ENCODE measurements at places on chromosomes 7 and 10.

- no peak for DNase-seq
These were observed 43.4 kb upstream of the GHITM start for GRCh38 chr10:84095811-84096497.

DNA sequence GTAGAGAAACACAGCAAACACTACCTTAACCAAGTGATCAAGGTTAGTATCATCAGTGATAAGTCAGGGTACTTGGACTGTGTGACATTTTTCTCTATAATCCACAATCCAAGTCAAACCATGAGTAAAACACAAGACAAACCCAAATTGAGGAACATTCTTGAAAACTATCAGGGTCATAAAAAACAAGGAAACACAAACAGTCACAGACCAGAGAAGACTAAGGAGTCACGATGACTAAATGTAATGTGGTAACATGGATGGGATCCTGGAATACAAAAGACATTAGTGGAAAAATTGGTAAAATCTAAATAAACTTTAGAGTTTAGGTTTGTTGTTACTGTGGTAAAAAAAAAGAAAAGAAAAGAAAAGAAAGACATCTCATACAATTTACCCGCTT, 103.8 kb downstream of the ARMH3 start:
- DNase-seq, result no peak

DNA sequence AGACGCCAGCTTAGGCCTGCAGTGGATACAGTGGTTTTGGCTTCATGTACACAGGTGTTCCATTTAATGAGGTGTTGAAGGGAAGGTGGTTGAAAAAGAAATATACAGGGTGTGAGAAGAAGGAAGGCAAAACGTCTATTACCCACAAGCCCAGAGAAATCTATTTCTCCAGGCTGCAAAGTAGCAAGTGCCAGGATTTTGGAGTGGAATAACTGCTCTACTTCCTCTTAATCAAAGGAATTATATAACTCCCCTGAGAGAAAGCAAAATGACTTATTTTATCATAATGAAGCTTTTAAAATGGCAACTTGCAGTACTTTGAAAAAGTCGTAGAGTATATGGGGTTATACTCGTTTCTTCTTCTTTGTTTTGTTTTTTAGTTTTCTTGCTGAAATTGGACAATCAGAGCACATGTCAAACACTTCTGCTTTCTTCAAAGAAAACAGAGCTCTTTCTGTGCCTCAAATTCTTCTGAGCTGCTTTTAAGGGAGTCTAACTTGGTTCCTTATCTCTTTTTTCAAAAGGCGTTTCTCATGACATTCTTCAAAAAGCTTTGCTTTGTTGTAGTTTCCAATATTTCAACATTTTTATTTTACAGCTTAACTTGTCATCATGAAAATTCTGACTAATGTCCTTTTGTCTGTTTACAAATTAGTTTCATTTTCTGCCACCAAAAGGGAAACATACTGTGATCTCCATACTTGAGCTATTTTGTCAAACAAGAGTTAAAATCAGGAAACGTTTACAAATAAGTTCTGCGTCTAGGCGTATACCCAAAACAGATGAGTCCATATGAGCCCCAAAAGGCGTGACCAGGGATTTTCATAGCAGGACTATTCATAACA, 289.7 kb downstream of the FRMD4A start:
- DNase-seq, result no peak

DNA sequence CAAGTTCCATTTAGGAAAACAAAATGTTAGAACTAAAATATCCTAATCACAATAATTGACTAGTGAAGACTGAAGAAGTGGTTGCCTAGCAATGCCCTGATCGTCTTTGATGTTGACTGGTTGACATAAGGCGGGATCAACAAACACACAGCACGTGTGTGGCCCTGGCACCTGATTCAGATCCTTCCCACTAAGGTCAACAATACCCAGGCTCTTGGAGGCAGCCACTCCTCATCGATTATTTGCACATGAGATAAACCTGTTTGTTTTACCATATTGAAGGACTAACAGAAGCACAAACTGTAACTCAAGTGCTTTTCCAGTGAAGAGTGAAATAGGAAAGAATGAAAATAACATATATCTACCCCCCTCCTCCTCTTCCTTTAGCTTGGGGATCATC, 15.6 kb downstream of the FANK1 start:
- no peak for DNase-seq

DNA sequence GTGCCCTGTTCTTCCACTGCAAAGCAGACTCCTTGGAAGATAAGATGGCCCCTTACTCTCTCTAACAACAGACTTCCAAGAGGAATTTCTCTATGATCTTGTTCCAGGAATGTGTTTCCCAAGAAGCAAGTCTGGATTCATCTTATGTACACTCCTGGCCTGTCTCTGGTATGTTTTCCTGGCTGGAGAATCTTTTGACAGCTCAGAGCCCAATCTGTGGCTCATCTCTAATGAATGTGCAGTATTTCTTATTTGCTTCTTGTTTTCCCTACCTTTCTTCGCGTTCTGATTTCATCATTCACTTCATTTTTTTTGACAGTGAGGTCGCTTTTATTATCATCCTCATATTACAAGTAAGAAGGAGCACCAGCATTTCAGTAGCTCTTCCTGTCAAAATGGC, 53.0 kb upstream of the PITRM1 start:
- DNase-seq, result no peak

DNA sequence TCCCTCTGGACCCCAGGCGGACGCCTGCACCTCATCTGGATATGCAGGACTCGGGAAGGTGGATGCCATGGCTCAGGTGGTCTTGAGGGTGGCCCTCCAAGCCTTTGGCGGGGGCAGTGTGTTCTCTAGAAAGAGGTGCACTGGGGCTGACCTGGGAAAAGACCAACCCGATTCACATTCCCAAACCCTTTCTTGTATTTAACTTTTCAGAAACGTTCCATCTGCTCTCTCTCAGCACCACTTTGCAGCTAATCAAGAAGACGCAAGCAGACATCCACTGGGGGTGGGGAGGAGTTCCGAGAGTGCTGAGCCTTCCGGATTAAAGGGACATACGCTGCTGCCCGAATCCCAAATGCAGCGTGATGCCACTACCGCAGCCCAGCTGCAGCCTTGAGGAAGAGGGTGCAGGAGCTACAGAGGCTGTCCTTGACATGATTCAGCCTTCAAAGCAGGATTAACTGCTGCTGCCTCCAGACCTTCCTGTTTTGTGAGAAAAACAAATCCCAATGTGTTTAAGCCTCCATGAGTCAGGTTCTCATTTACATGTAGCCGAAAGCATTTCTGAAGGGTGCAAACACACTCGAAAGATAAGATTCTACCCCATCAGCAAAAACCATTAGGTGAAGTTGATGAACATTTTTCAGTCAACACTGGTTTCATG, 39.9 kb downstream of the RBM17 start:
- no peak for DNase-seq

GRCh38 chr10:127996586-127996985, 89.7 kb downstream of the PTPRE start:
- DNase-seq, result no peak

DNA sequence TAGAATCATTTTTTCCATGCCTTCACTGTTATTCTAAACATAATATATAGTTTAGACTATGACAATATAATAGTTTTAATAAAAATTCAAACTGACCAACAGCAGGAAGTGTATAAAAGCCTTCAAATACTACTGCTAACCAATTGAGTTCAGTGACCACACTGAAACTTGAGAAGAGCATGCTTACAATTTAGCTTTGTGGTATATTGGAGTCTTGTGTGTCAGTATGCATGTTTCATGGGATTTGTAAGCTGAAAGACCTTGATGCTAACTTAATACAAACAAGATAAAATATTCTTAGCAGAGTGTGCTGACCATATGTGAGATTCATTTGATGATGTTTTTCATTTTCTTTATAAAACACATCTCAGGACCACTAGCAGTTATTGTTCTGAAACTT, 395.5 kb downstream of the SUGCT start:
- DNase-seq, result no peak

DNA sequence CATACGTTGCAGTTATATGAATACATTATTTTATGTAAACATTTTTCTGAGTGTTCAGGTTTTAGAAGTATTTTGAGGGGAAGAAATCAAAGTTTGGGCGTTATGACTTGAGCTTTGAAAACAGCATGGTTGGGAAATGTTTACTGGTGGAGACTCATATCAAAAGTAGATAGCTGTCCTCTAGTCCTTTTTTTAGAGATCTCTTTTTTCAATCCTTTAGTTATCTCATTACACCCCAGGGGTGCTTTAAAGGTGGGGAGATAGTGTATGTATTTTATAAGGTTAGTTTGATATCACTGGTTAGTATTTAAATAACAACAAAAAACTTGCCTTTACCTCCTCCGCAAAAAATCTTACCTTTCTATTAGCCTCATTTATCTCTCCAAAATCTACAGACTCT, 2.3 kb downstream of the DMTF1 start:
- DNase-seq, result no peak

DNA sequence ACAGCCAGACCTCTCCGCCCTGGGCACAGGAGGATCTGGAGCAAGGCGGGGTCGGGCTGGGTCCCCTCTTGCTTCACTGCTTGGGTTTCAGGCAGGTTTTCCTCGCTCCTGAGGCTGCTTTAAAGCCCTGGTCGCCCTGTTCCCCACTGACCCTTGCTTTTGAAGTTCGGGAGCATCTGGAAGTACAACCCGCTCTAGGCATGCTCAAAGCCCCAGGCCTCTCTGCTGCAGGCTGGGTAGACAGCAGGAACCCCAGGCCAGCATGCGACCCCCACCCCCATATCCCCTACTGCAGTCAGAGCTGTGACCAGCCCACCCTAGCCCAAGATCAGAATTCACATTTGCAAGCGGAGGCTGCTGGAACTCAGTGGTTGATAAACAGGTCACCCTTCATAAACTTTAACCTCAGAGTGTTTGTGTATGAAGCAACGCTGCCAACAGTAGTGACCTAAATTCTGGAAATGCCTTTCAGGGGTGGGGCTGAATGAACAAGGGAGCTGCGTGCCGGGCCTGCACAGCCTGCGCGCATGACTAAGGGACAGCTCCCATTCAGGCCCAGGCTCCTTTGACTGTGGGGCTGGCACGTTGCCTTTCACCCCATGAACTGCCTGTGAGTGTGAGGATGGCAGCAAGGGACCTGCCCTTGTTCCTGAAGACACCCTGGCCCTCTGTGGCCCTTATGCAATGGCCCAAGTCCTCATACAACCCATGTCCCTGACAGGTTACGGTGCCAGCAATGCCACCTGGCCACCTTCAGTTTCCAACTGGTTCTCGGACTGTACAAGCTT, 52.5 kb downstream of the PROSER2 start:
- DNase-seq, result peak; percentile 59

- no peak for DNase-seq
These were observed 3.1 kb downstream of the CPED1 start for GRCh38 chr7:120991581-120991980.

DNA sequence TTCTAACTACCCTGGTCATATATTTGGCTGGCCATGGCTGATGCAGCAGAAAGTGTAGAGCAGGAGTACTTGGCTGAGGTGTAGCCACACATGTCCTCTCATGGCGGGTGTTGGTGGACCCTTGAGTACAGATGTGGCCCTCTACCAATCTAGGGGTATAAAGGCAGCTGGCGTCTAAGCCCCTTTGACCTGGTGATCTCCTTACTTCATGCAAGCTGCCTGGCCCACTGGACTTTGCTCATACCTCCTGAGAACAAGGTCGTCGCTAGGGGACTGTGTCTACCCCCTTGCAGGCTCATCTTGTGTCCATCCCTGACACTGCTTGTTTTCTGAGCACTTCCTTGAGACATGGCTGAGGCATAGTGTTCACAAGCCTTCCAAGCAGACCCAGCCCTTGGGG, 287.8 kb downstream of the RPS24 start:
- no peak for DNase-seq

DNA sequence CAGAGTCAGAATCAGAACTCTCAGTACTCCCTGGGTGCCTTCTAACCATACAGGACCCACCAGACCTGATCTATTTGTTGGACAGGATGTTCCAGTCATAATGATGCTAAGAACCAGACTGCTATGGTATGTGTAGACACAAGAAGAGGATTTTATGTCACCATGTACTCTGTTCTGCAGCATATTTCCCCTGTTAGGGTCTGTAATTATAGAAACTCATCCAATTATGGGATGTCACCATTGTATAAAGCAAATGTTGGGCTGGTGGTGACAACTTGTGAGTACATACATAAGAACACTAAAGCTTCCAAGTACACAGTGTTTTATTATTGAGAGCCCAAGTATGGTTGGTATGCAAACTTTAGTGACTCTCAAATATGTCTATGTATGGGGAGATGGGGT, 67.1 kb upstream of the AGBL3 start:
- no peak for DNase-seq

GRCh38 chr10:31926765-31927564, 1.7 kb downstream of the ARHGAP12 start:
- peak; percentile 9 for DNase-seq

DNA sequence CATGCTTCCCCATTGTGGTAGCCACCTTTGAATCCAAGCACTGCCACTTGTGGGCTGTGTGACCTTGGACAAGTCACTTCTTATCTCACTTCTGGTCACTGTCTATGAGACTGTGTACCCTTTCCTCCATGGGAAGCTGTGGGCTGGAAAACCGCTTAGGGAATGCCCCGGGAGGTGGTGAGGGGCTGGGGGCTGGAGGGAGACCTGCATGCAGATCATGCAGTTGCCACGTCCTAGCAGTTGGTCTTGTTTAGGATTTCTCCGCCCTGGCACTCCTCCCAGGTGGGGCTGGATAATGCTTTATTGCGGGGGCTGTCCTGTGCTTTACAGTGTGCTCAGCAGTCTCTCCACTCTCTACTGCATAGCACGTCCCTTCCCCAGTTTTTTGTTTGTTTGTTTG, 62.9 kb upstream of the OPN4 start:
- no peak for DNase-seq

DNA sequence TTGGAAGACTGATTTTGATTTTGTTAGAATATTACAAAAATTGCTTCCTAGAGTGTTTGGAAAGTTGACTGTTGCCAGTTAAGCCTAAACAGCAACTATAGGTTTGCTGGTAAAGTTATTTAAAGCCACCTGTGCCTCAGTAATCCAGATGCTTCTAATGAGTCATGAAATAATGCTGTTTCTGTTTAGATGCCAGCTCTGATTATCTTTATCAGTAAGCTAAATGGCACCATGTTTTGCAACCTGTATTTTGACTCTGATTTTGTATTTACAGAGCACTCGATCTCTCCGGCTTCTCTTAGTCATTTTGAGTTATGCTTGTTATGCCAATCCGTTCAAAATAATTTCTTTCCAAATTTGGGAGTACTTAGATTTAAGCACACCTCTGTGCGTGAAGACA, 366.1 kb downstream of the EXOC4 start:
- no peak for DNase-seq

- no peak for DNase-seq
These were observed 18.1 kb upstream of the ARHGAP22 start for GRCh38 chr10:48623009-48623408.

- peak; percentile 77 for DNase-seq
These were observed 33.2 kb downstream of the WBP1L start for GRCh38 chr10:102776779-102777456.

Measured in right kidney (tissue), 9 donors.